Activated T-cell treated with anti-CD3 and anti-CD28 coated beads, Interleukin-2, amount 50 U/mL, for 72 hours (primary cell): ENCODE measurements at places on chromosomes 1 and 21. TPM values are rescaled to one million over a fixed set of nuclear protein-coding genes. Genes with fewer than 3 reads are reported as not detected.

EPHA10 gene
- total RNA-seq = 0.74 TPM

- DNase-seq = no peak
- no peak overlapping the region for H3K27ac ChIP-seq
These were observed 25.7 kb downstream of the GPR161 start for GRCh38 chr1:168110896-168111545.

BRINP3 gene
- not detected for total RNA-seq

GRCh38 chr1:244080343-244080929 lies 29.4 kb downstream of the ZBTB18 start:
- no peak overlapping the region for H3K4me3 ChIP-seq
- no peaks in the 10 kb centered on the region for H3K36me3 ChIP-seq
- H3K27ac ChIP-seq = no peak overlapping the region
- peaks cover 9% of the 10 kb centered on the region for H3K27me3 ChIP-seq
- DNase-seq = no peak

GRCh38 chr21:31862078-31862477 lies 10.7 kb upstream of the HUNK start:
- H3K36me3 ChIP-seq = no peaks in the 10 kb centered on the region
- H3K27ac ChIP-seq = no peak overlapping the region
- H3K4me1 ChIP-seq = no peaks in the 10 kb centered on the region
- H3K27me3 ChIP-seq = peaks cover 14% of the 10 kb centered on the region
- no peak overlapping the region for H3K4me3 ChIP-seq
- DNase-seq = no peak

RASSF5 gene
- 240 TPM for total RNA-seq

DNA sequence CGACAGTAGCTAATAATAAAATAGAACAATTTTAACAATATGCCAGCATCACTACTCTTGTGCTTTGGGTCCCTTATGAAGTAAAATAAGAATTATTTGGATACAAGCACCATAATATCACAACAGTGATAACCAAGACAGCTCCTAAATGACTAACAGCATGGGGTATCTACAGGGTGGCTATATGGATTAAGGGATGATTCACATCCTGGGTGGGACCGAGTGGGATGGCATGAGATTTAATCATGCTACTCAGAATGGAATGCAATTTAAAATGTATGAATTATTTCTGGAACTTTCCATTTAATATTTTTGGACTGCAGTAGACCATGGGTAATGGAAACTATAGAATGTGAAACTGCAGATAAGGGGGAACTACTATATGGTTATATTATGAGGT lies 28.1 kb upstream of the B3GALNT2 start:
- no peaks in the 10 kb centered on the region for H3K27me3 ChIP-seq
- DNase-seq = no peak
- no peak overlapping the region for H3K27ac ChIP-seq
- no peak overlapping the region for H3K4me3 ChIP-seq

DNA sequence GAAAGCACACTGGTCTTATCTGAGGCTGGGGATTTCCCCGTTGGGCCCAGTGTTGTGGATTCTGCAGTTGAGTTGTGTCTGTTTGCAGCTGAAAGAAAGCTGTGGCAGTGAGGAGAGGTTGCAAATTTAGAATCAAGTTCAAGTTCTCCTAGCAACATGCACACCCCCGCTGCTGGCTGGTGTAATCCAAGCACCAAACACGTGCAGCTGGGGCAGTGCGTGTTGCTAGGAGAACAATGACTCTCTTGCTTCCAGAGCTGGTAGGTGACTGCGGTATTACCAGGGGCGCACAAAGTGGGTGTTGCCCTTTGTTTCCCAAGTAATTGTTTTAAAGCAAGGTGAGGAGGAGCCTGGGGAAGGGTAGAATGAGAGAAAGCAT lies 91.5 kb downstream of the IER5 start:
- H3K27ac ChIP-seq = no peak overlapping the region
- no peaks in the 10 kb centered on the region for H3K36me3 ChIP-seq
- DNase-seq = peak; percentile 44

GABRD gene
- total RNA-seq = not detected

C4BPA gene
- total RNA-seq = not detected

GRCh38 chr1:150213170-150214098 lies 22.5 kb downstream of the ANP32E start:
- no peaks in the 10 kb centered on the region for H3K36me3 ChIP-seq
- peak overlapping the region; percentile 81 for H3K4me3 ChIP-seq
- H3K27me3 ChIP-seq = no peaks in the 10 kb centered on the region
- peak overlapping the region; percentile 97 for H3K27ac ChIP-seq

KIF17 gene
- not detected for total RNA-seq

KRTAP10-5 gene
- total RNA-seq = not detected

- peaks cover 38% of the 10 kb centered on the region for H3K4me1 ChIP-seq
- no peaks in the 10 kb centered on the region for H3K27me3 ChIP-seq
- H3K27ac ChIP-seq = peak overlapping the region; percentile 89
- H3K4me3 ChIP-seq = no peak overlapping the region
- peaks cover 21% of the 10 kb centered on the region for H3K36me3 ChIP-seq
- DNase-seq = no peak
These were observed 30.5 kb downstream of the MTF2 start for GRCh38 chr1:93109578-93109977.

GRCh38 chr1:155741908-155742307 lies 53.0 kb downstream of the DAP3 start:
- H3K4me3 ChIP-seq = no peak overlapping the region
- H3K27me3 ChIP-seq = no peaks in the 10 kb centered on the region
- no peak overlapping the region for H3K27ac ChIP-seq
- no peak for DNase-seq
- H3K36me3 ChIP-seq = no peaks in the 10 kb centered on the region
- no peaks in the 10 kb centered on the region for H3K4me1 ChIP-seq

- H3K4me3 ChIP-seq = peak overlapping the region; percentile 96
- DNase-seq = no peak
- peaks cover 6% of the 10 kb centered on the region for H3K36me3 ChIP-seq
- peaks cover 2% of the 10 kb centered on the region for H3K27me3 ChIP-seq
- H3K4me1 ChIP-seq = peaks cover 69% of the 10 kb centered on the region
These were observed 2.3 kb downstream of the ATP1A1 start for GRCh38 chr1:116375148-116375886.

GRCh38 chr1:43545695-43546387 lies 15.2 kb downstream of the PTPRF start:
- H3K4me3 ChIP-seq = no peak overlapping the region
- DNase-seq = no peak
- H3K27ac ChIP-seq = no peak overlapping the region
- peaks cover 14% of the 10 kb centered on the region for H3K4me1 ChIP-seq

DNA sequence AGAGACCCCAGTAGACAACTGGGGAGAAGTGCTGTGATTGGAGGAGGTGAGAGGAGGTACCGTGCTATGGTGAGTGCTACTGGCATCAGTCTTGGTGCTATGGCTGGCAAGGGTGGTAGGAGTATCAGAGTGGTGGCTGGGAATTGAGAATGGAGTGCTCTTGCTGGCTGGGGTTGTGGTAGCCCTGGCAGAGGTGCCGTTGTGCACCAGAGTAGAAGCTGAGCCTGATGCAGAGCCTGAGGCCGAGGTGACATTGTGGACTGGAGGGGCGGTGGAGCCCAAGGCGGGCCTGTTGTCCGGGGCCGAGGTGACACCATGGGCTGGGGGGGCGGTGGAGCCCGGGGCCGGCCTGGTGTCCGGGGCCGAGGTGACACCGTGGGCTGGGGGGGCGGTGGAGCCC lies 14.6 kb downstream of the TRIM46 start:
- H3K27ac ChIP-seq = no peak overlapping the region
- no peak for DNase-seq
- no peaks in the 10 kb centered on the region for H3K36me3 ChIP-seq
- peaks cover 12% of the 10 kb centered on the region for H3K4me1 ChIP-seq

EFNA1 gene
- 1.00 TPM for total RNA-seq

ORC1 gene
- total RNA-seq = 43.5 TPM

GRCh38 chr1:2497891-2498290 lies 21.8 kb downstream of the PLCH2 start:
- no peak overlapping the region for H3K4me3 ChIP-seq
- H3K27me3 ChIP-seq = no peaks in the 10 kb centered on the region
- H3K4me1 ChIP-seq = peaks cover 21% of the 10 kb centered on the region
- no peaks in the 10 kb centered on the region for H3K36me3 ChIP-seq

DNA sequence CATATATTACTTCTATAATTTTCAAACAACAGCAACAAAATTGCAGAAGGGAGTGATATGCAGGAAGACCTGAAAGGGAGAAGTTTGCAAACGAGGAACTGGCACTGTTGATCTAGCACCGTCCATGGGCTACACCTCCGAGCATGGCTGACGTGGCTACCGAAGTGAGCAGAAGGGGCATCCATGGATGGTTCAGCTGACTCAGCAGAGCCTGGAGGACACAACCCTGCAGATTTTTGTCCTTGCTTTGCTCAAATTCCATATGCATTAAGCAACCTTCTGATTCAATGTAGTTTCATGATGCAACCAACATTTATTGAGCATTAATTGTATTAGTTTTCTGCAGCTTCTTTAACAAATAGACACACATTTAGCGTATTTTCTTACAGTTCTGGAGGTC lies 191.2 kb downstream of the C1orf94 start:
- no peak overlapping the region for H3K27ac ChIP-seq
- H3K4me3 ChIP-seq = no peak overlapping the region
- no peaks in the 10 kb centered on the region for H3K4me1 ChIP-seq
- no peaks in the 10 kb centered on the region for H3K36me3 ChIP-seq

DNA sequence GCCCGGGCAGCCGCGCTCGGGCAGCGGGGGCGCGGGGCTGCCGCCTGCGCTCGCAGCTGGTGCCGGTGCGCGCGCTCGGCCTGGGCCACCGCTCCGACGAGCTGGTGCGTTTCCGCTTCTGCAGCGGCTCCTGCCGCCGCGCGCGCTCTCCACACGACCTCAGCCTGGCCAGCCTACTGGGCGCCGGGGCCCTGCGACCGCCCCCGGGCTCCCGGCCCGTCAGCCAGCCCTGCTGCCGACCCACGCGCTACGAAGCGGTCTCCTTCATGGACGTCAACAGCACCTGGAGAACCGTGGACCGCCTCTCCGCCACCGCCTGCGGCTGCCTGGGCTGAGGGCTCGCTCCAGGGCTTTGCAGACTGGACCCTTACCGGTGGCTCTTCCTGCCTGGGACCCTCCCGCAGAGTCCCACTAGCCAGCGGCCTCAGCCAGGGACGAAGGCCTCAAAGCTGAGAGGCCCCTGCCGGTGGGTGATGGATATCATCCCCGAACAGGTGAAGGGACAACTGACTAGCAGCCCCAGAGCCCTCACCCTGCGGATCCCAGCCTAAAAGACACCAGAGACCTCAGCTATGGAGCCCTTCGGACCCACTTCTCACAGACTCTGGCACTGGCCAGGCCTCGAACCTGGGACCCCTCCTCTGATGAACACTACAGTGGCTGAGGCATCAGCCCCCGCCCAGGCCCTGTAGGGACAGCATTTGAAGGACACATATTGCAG lies 3.0 kb downstream of the ARTN start:
- peaks cover 16% of the 10 kb centered on the region for H3K4me1 ChIP-seq
- peak overlapping the region; percentile 79 for H3K4me3 ChIP-seq
- H3K36me3 ChIP-seq = no peaks in the 10 kb centered on the region
- peaks cover 29% of the 10 kb centered on the region for H3K27me3 ChIP-seq
- peak; percentile 40 for DNase-seq
- H3K27ac ChIP-seq = peak overlapping the region; percentile 69

LRRC3 gene
- 2.8 TPM for total RNA-seq
